ENCODE measurements at places on chromosomes 2 and 18.

- DNase-seq, result no peak
Measured at GRCh38 chr18:56645415-56646016, 5.6 kb upstream of the WDR7 start.

DNA sequence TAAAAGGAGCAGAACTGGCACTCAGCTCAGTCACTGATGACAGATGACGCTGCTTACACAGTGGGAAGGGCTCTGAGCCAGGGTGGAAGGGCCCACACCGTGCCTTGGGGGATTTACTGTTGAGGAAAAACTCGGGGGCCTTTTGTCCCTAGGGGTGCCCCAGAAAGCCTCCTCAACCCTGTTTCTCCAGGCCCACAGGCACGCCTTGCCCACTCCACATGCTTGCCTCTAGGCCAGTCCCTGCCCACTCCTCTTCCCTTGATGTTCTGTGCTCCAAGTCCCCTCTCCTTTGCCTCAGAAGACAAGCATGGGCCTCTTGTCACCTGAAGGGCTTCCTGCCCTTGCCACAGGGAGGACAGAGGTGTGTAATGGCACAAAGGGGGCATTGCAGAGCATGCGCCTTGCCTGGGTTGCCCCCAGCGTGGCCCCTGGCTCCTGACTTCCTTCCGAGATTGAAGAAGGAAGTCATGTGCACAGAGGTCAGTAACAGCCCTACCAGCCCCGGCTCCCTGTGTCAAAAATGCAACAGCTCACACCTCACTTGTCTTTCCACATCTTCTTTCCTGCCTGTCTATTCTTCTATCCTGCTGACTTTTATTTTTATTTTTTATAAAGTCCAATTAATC is 65.1 kb downstream of the LIPG start:
- DNase-seq, result no peak

GRCh38 chr2:201730651-201731285 is 32.3 kb upstream of the MPP4 start:
- DNase-seq, result no peak

DNA sequence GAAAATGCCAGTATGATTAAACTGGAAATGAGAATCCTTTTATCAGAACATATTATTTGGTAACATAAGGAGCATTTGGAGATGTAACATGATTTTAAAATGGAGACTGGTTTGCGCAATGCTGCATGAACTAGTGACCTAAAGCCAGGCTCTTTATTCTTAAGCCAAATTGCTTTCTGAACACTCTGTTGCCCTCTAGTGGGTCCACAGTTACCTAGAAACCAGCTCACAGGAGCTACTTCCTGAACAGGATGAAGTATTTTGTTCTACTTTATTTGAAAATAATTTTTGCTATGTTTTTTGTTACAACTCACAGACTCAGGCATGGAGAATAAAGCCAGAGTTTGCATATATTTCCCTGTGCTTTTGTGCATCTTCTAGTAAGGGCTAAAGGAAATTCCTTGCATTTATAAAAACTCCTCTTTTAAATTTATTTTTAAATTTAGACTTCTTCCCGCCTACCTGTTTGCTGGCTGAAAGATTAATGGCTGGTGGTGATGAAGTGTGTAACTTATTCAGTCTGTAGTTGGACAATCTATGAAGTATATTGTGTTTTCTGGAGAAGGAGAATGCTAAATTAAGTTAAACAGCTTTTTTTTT is 146.7 kb downstream of the PARD3B start:
- DNase-seq, result no peak

DNA sequence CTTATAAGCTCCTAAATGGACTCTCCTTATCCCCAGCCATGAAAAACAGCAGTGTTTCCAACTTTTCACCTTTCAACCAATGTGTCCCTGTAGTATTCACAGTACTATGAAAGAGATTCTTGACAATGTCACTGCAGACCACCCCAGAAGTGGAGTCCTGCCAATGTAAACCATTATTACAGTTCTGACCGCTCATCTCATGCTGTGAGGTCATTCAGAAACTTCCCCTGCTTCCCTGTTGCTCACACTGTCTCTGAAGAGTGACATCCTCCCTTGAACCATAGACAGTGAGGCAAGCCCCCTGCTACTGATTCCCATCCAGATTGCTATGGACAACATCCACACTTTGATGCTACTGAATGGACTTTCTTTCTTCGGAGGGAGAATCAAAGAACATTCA is 1523.7 kb upstream of the ACVR2A start:
- DNase-seq, result no peak

DNA sequence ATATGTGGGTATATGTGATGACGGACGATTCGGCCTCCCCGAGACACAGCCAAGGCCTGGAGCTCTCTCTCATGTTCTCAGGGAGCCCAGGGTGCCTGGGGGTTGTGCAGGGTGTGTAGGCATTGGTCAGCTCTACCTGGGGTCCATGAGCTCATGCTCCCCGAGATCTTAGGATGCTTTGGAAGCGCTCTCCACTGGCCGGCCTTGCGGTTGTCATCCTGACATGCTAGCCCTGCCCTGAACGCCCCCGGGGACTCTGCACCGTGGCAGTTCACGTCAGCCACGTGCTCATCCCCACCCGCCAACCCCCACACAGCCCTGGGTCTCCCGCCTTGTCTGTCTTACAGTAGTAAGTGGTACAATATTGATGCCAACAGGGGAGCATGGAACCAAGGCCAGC is 67.8 kb downstream of the RTP5 start:
- DNase-seq, result no peak

DNA sequence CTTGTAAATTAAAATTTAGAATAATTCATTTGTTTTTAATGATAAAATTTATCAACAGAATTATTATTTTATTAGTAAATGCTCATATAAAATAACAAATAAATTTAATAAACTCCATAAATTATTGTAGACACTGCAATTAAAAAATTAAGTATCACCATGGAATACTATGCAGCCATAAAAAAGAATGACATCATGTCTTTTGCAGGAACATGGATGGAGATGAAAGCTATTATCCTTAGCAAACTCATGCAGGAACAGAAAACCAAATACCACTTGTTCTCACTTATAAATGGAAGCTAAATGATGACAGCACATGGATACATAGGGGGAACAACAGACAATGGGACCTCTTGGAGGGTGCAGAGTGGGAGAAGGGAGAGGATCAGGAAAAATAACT is 29.7 kb upstream of the DSG3 start:
- DNase-seq, result no peak

DNA sequence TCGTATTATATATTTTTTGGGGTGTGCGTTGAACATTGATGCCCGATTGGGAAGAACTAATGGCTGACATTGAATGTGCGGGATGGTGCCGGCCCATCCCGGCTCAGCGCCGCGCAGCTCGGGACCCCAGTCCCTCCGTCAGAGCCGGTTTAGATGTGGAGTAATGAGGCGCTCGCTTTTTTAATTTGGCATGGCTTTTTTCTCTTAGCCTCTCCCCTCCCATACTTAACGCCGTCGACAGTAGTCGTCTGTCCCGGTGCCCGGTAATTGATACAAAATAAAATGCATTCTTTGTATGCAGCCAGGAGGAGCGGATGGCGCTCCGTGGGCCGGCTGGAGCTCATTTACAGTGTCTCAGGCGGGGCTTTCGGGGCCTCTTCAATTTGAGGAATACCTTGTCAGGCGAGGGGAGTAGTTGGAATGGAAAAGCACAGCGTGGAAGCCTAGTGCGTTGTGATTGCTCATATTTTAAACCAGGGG is 209.2 kb downstream of the GBX2 start:
- DNase-seq, result no peak

DNA sequence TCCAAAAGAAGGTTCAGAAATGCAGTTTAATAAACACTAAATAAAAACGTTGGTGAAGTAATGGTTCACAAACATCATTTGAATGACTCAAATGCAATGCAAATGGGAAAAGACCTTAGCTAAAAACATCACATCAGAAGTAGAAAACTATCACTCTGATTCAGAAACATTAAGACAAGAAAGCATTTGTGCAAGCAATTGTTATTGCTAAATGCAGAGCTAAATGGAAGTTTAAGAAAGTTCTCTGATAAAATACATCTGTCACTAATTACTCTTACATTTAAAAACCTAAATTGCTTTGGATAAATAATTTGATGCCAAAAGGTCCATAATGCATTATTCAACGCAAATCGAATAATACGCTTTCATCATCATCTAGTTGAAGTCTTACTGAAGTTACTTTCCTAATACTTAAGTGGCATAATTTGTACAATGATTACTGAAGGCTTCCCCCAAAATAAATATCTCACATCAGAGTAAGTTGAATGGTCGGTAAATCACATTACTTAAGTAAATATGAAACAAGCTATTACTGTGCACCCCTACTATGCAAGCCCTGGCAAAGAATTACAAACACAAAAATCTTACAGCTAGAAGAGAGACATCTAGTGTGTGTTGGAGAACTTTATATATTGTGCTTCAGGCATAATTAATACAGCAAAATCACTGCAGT is 105.7 kb upstream of the KCTD1 start:
- DNase-seq, result no peak

- DNase-seq, result no peak
Measured at GRCh38 chr2:9634133-9634532, 3.3 kb upstream of the YWHAQ start.

DNA sequence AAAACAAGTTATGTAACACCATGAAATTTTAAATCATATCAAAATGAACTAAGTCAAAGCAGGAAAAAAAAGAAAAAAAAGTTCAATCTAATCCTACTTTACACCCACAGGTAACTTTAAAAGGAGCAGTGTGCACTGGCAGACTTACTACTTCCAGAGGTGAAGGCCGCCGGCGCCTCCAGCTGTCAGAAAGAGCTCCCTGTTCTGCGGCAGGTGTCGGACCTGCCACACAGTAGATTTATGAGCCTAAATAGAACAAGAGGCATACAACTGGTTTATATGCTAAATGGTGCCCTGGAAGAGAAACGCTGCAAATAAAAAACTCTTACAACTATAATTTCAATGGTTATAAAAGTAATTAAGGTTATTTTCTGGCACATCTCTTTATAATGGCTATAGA is 23.1 kb upstream of the PNO1 start:
- DNase-seq, result no peak

GRCh38 chr2:145691659-145692058 is 1171.7 kb upstream of the ZEB2 start:
- no peak for DNase-seq

- no peak for DNase-seq
Measured at GRCh38 chr18:11987527-11987926, 6.2 kb downstream of the IMPA2 start.

GRCh38 chr2:173598525-173598924 is 243.9 kb downstream of the CDCA7 start:
- no peak for DNase-seq

Measured in NCI-H2081 treated with DMSO at 0.1 percent for 48 hours (cell line).